T-helper 2 cell (primary cell): ENCODE measurements at places on chromosomes 3 and 15.

DNA sequence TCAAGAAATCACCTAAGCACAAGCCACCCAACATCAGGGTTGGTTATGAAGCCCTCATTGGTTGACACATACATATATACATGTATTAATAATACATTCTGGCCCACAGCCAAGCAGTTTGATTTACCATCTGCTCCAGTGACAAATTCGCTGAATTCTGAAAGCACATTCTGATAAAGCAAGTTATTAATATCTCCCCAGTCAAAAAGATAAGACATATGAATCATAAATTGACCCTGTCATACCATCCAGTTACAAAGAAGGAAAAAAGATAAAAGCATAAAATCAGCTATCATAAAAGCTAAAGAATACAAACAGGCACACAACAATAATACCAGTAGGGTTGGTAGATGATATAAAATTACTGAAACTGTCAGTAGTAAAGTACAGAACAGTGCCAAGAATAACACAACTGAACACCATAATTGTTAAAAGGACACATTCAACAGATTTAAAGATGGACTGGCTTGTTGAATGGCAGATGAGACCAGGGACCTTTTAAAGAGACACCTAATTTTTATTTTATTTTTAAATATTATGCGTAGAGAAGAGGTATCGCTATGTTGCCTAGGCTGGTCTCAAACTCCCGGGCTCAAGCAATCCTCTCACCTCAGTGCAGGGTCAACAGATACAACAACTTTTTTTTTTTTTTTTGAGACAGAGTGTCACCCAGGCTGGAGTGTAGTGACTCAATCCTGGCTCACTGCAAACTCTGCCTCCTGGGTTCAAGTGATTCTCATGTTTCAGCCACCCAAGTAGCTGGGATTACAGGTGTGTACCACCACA lies 7.7 kb downstream of the SNX4 start:
- no peak for DNase-seq

DNA sequence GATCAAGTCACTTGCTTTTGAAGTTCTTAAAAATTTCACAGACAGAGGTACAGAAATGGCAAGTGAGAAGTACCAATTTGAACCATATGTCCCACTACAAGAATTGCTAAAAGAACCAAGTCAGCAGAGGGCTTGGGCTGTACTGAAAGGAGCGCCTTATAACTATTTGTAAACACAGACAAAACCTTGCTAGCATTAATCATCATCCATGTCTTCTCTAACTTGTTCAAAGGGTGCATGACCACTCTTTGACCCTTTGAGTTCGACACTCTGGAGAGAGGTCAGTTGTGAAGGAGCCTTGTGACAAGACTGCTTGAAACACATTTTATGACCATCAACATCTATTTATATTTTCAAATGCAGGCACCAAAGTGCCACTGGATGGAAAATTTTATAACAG lies 191.7 kb downstream of the PDZRN3 start:
- DNase-seq: no peak

DNA sequence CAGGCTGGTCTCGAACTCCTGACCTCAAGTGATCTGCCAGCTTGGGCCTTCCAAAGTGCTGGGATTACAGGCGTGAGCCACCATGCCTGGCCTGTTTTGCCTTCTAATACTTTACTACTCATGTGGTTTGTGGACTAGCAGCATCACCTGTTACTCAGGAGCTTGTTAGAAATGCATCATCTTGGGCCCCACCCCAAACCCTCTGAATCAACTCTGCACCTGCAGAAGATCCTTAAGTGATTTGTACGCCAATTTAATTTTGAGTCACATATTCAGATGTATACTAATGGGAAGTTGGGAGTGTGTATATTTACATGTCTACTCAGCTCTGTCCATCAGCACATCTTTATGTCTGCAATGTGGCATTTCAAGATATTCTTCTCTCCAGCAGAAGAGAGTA lies 6.1 kb downstream of the TBC1D21 start:
- DNase-seq: no peak

- DNase-seq: no peak
Observed at GRCh38 chr3:14680716-14681115, 5.8 kb downstream of the C3orf20 start.

- no peak for DNase-seq
Observed at GRCh38 chr3:89787485-89787884, 680.1 kb downstream of the EPHA3 start.

DNA sequence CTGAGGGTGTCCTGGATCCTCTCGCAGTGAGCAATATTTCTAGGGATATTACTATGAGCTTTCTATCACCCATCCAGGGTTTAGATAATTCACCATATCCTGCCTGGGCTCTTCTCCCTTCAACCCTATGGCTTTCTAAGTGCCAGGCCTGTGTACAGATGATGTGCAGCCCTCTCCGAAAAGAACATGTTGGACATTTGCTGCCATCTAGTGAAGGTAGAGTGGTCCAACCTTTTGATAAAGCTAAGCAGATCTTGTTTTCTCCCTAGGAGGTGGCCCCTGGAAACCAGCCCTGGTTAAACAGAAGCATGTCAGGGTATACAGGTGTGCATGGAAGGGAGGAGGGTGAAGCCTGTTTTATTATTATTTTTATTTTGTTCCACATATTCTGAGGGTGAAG lies 27.9 kb upstream of the SCN10A start:
- no peak for DNase-seq

- DNase-seq: no peak
Observed at GRCh38 chr3:178174201-178174915, 361.9 kb upstream of the KCNMB2 start.

GRCh38 chr3:164332831-164333802 lies 745.2 kb downstream of the SI start:
- no peak for DNase-seq

- no peak for DNase-seq
Observed at GRCh38 chr3:135792174-135792573, 173.4 kb upstream of the PPP2R3A start.

DNA sequence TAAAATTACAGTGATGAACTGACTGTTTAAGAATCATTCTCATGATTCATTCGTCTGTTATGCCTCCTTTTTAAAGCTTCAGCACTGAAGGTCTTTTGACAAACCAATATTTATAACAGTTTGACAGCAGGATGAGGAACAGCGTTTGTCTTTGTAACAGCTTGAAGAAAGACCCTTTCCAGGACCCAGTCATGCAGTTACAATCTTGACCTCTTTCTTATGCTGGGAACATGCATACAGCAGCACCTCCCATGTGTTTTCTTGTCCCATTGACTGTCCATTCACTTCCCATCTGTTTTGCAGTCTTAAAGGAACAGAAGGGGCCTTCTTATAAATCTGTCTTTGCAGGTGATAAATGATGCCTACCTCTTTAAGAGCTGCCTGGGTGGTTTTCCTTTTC lies 87.2 kb downstream of the OPA1 start:
- DNase-seq: no peak

GRCh38 chr3:103127098-103127630 lies 692.3 kb downstream of the ZPLD1 start:
- no peak for DNase-seq

- no peak for DNase-seq
Observed at GRCh38 chr15:45993508-45993907, 358.7 kb downstream of the SQOR start.

DNA sequence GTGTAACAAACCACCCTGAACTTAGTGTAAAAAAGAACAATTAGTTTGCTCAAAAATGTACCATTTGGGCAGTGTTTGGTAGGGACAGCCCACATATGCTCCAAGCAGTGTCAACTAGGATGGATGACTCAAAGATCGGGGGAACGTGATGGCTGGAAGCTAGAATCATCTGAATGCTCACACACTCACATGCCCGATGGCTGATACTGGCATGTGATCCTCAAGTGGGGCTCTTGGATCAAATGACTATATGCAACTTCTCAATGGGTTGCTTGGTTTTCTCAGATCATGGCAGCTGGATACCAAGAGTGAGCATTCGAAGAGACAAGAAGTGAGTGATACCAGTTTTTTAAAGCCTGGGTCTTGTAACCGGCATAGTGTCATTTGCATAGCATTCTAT lies 335.9 kb upstream of the KCNMB2 start:
- DNase-seq: no peak

DNA sequence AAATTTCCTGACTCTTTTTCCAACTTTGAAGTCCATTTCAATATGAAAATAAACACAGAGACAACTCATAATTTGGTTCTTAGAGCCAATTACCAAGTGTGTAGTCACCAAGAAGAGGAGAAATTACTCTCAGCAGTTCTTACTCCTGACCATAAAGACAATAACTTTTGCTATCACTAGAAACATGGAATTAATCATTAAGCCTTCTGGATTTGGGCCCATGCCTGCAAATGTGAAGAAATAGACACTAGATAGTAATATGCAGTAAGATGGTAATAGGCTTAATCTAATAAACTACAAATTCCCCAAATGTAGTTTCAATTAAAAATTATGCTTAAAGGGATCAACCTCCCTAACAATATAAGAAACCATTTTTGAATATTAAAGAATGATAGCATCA lies 185.1 kb upstream of the AGTR1 start:
- DNase-seq: no peak
